ENCODE measurements at places on chromosomes 1 and 21.

- DNase-seq: no peak
These were observed 50.7 kb downstream of the YARS1 start for GRCh38 chr1:32766328-32766972.

DNA sequence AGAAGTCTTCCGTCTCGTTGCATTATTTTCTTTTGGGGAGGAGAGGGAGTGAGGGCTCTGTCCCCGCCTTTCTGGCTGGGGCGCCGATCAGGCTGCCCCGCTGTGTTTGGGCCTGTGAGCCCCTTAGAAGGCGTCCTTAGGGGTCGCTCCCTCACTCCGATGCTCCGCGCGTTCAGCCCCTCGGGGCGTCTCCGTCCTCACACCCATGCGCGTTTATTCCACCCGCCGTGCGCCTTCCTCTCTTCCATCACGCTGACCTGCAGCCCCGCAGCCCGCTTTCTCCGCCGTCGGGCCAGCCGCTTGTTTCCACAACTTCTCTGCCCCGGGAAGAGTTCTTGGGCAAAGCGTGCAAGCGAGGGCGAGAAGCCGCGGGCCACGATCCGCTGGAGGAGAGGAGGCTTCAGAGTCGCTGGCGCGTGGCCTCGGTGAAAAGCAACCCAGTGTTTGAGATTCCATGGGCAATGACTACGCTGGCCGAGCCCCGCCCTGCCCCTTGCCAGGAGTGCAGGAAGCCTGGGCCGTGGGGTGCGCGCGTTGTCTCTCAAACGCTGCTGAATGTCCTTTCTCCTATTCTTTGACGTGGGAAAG is 27.7 kb downstream of the TRIM11 start:
- DNase-seq: no peak

DNA sequence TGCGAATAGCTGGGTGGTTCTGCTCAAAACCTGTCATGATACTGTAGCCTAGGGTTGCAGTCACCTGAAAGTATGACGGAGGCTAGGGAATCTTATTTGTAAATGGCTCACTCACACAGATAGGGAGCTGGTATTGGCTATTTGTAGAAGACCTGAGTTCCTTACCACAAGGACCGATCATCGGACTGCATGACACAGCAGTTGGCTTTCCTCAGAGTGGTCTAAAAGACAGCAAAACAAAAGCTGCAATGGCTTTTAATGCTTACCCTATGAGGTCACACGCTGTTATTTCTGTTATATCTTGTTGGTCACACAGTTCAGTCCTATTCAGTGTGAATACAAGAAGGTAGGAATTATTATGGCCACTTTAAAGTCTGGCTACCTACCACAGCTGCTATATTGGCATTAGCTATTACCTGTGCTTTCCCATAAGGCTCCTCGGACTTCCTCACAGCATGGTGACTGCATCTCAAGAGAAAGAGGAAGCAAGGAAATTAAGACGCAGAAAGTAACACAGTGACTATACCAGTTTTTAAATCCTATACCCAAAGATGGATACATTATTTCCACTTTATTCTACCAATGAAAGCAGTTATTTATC is 68.4 kb upstream of the LRRC7 start:
- DNase-seq: no peak

GRCh38 chr1:81407000-81407821 is 393.5 kb upstream of the ADGRL2 start:
- no peak for DNase-seq

GRCh38 chr1:205943245-205943644 is at the start of gene SLC26A9:
TSS of gene SLC26A9 (minus strand) at chr1:205943456. CDS start at chr1:205935820, 7,636 bp downstream.
- DNase-seq: no peak

- no peak for DNase-seq
These were observed 36.4 kb downstream of the MAP3K7CL start for GRCh38 chr21:29166853-29167252.

GRCh38 chr1:76593618-76594017 is 273.7 kb upstream of the ST6GALNAC5 start:
- DNase-seq: no peak

DNA sequence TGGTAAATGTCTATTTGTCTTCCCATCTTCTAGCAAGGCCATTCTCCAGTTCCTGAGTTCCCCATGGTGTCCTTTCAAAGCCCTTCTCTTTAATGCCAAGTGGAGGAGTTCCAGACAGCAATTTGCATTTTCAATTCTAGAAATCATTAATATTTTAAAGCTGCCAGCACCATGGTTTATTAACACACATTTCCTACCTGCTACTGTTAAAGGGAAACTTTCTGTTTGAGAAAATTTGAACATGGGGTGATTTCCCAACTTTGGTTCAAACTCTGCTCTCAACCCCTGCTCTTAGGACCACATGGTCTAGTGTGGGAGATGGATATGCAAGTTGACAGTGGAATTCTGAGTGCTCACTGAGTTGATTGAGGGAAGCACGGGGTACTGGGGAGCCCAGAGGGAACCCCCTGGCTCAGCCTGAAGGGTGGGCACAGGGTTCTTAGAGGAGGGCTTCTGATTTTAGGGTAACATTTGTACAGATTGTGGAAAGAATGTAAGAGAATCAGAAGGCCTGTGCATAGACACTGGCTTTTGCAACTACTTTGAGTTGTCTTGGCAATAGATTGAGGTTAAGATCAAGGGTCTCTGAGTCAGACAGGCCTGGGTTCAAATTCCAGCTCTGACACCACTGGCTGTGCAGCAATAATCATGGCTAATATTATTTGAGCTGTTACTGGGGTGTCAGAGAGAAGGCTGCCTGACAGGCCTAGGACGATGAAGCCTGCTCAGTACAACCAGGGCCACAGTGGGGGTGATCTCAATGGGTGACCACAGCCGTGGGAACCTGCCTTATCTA is 97.8 kb downstream of the BEND5 start:
- DNase-seq: no peak

DNA sequence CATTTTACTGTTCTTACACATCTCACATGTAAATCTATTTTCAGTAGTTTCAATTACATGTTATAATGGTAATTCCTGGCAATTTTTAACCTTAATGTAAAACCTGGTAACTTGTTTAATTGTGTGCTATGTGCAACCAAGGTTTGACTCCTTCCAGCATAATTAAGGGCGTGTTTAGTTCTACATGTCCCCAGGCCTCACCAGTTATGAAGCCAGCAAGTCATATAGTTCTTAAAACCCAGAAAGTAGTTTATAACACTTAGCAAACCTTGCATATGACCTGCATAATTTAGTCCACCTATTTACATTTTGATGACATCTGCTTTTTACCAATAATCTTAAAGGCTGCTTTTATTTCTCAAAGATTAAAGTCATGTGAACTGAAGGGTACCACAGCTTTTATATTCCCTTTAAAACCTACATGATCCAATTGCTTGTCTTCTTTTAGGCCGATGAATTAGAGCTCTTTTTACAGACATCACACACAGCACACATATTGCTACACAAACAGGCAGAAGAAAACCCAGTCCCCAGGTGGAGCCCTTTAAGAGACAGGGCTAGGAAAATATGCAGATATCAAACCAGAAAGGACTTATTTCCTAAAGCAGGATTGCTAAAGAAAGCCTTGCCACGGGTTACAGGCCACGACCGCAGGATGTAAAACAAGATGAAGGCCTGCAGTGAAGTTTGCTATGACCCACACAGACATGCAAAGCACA is 23.2 kb upstream of the SYCP1 start:
- DNase-seq: no peak

DNA sequence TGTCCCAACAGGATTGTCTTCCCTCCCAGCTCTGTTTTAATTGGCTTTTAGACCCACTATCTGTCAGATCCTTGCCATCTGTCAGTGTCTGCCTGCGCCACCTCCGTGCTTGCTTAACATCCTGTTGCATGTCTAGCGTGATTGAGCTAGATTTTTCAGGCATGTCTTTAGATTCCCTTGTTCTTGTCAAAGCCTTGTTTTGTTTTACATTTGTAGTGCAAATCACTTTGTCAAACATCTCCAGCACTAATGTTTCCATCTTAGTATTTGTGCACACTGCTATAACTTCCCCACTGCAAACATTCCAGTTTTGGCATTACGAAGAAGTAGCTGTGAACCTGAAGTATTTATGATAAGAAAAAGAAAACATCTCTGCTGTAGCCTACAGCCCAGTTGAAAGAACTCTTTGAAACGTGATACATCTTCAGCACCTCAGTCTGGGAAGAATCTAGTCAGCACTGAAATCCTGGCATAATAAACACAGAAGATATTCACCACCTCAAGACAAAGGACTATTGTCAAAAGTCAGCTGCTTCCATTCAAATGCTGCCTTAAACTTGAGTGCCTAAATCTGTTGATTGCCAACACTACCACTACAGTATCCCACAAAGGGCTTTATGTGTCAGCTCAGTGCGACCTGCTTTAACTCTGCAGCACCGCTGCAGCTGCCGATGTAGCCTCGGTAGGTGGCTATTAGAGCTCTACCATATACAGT is 105.0 kb downstream of the FNBP1L start:
- DNase-seq: no peak

DNA sequence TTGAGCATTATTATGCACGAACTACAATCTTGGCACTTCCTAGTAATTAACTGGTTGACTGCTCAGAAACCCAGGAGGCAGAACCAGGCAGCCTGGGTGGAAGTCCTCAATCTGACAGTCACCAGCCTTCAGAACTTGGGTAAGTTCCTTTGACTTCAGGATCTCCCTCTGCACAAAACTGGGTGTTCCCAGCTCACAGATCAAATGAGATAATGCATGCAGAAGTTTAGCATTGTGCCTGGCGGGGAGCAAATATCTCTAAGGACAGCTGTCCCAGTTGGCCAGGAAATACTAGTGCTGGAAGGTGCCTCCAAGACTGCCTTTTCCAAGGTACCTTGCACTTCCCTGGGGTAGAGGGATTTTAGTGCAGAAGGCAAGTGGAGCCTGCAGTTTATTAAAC is 294.8 kb downstream of the PCP4 start:
- DNase-seq: no peak

GRCh38 chr1:151897991-151898431 is 11.3 kb downstream of the THEM4 start:
- no peak for DNase-seq

GRCh38 chr1:6167391-6168303 is 12.5 kb downstream of the CHD5 start:
- DNase-seq: no peak

DNA sequence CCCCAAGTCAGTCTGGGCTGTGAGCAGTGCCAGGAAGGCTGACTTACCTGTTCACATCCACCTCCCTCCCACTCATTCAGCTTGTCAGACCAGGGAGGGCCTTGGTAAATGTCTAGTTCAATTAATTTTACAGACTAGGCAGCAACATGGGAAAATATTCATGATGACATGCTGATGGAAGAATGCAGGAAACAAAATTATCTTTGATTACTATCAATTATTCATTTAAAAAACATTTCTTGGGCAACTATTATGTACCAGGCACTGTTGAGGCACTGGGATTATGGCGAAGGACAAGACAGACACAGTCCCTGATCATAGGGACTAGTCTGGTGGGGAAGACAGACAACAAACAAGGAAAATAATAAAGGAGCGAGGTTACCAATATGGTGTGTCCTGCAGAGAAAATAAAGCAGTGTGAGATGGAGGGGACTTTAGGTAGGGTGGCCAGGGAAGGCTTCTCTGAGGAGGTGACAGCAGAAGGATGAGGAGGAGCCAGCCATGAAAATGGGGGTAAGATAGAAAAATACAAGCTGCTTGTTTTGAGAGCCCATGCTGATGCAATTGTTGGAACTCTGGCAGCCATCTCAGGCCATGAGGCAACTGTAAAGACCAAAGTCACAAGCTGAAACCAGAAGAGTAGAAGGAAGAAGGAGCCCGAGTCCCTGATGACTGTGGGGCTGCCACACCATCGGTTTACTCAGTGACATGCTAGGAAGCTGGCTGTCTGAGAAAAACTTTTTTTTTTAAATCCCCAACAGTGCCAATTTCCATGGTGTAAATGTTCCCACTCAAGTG is 14.0 kb downstream of the TRIM62 start:
- DNase-seq: no peak

DNA sequence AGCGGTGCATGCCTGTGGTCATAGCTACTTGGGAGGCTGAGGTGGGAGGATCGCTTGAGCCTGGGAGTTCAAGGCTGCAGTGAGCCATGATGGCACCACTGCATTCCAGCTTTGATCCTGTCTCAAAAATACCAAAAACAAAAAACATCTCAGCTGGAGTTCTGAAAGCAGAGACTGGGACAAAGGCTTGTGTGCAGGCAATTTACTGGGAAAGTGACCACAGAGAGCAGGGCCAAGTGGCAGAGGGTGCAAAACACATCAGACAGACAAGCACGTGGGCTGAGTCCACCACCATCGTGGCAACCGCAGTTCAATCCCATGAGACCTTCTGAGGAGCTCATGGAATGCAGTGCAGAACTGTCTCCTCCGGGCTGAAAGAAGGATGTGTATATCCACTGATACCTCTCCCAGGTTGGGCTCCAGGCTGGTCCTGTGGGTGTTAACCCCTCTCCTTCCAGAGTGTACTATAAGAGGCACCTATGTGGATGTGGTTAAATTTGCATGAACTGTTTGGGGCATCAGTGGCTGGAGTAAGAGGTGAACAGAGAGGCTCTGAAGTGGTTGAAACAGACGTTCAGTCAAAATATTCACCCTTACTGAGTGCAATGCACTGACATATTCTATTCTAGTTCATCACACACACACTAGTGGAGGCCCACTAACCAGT is 10.8 kb downstream of the PIGP start:
- DNase-seq: no peak

GRCh38 chr1:207627496-207627895 is 17.4 kb upstream of the CR1L start:
- no peak for DNase-seq

Measured in activated gamma-delta T cell treated with Interleukin-2 at 50 U/mL for 16 hours (primary cell).